Renal cortex interstitium (tissue), 15 donors: ENCODE measurements at places on chromosomes 11 and 22. TPM values are rescaled to one million over a fixed set of nuclear protein-coding genes. Genes with fewer than 3 reads are reported as not detected.

Gene SPI1
- 5.2 TPM for polyA plus RNA-seq

Gene NRXN2
- 23.4 TPM for polyA plus RNA-seq

Gene ZNF70
- polyA plus RNA-seq, result 5.9 TPM

Gene KRTAP5-8
- polyA plus RNA-seq, result 0.23 TPM

GRCh38 chr11:117177534-117178209 lies 871 bp upstream of the SIDT2 start:
- DNase-seq, result no peak

DNA sequence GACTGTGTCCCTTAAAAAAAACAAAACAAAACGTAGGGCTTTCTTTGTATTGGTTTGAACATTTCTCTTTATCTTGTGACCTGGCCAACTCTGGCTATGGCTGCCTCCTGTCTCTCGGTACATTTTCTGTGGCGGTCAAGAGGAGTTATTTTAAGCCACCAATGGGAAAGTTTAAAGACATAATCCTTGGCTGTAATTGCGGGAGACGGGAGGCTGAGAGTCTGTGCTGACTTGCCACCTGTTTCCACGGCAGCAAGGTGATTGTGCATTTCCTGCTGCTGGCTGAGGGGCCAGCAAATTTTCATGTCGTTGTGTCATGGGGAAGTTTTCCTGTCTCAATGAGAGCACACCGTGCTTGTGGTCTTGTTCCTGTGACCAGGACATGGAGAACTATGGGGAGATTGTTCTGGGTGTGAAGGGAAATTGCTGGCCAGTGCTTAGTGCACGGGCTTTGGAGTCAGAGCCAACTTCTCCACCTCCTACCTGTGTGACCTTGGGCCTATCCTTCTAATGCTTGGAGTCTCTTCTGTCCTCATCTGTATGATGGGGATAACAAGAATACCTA lies 11.0 kb downstream of the PTPRJ start:
- no peak for DNase-seq

Gene ZNF215
- polyA plus RNA-seq, result 3.0 TPM

DNA sequence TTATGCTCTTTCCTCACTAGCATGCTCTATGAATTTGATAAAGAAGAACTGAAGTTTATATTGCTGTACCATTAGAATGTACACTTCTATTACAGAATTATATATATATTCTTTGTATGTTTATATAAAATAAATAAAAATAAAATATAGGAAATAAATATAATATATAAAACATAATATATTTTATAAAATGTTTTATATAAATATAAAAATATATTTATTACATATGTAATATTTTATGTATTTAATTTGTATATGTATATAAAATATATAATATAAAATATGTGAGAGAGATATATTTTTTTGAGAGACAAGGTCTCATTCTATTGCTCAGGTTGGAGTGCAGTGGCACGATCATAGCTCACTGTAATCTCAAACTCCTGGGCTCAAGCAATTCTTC lies 18.3 kb upstream of the RTCB start:
- no peak for DNase-seq

Gene TEAD1
- 92.8 TPM for polyA plus RNA-seq

GRCh38 chr11:72584939-72585597 lies 89.2 kb downstream of the PDE2A start:
- no peak for DNase-seq
